ENCODE measurements at places on chromosomes 3 and 15.
A peak's percentile ranks its signal among the peaks of the same experiment; 100 is the strongest.

DNA sequence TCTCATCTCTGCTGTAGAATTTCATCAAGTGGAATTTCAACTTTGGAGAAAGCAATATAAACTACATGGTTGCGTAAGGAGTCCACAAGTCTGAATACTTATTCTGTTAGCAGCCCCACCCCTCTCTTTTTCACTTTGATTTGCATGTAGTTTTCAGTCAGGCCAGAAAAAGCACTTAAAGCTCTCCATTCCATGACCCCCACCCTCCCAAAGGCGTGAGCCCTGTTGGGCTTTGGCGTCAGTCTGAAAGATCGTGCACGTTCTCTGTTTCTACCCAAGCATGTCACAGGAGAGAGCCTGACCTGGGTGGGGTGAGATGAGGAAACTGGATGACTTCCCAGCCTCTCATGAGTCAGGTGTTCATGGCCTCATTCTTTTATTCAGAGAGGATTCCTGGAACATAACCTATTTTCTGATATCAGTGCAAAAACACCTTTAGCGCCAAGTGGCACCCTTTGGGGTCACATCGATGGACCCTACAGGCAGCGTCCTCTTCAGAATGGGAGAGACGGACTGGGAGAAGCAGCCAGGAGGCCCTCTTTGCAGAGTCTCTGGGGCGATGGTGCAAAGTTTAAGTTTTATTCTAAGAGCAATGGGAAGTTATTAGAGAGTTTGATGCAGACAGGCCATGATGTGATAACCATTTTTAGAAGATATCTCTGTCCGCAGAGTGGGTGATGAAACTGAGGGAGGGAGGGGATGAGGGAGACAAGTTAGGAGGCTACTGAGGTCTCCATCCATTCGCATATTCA is 55.8 kb downstream of the LSM3 start:
- no peak for DNase-seq

GRCh38 chr3:23723930-23724329 is 81.8 kb upstream of the UBE2E1 start:
- no peak for DNase-seq

- DNase-seq = no peak
Observed at GRCh38 chr3:109396806-109397205, 59.5 kb upstream of the DPPA4 start.

- DNase-seq = no peak
Observed at GRCh38 chr3:140004271-140004670, 69.3 kb downstream of the CLSTN2 start.

DNA sequence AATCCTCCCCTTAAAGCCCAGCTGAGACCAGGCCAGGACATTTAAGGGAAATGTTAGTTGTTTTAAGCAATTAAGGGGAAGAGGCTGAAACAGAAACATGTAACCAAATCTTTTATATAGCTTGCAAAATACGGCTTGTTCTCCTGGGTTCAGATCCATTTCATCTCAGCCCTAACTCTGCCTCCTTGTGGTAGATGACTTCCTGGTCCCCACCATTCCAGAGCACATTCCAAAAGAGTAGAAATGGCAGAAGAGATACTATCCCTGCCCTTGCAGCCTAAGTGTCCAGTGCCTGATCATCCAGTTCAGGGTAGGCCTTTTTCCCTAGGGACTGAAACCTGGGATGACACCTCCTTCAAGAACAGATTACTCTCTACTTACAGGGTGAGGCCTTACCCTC is 266.2 kb upstream of the VEPH1 start:
- DNase-seq = no peak

GRCh38 chr3:21847005-21847404 is 96.0 kb upstream of the ZNF385D start:
- no peak for DNase-seq

GRCh38 chr3:14798231-14798630 is 20.5 kb upstream of the FGD5 start:
- no peak for DNase-seq

GRCh38 chr15:90872486-90873184 is 4.2 kb downstream of the FURIN start:
- DNase-seq = no peak

- DNase-seq = peak; percentile 16
Observed at GRCh38 chr15:44726136-44726535, 10.2 kb upstream of the TRIM69 start.

DNA sequence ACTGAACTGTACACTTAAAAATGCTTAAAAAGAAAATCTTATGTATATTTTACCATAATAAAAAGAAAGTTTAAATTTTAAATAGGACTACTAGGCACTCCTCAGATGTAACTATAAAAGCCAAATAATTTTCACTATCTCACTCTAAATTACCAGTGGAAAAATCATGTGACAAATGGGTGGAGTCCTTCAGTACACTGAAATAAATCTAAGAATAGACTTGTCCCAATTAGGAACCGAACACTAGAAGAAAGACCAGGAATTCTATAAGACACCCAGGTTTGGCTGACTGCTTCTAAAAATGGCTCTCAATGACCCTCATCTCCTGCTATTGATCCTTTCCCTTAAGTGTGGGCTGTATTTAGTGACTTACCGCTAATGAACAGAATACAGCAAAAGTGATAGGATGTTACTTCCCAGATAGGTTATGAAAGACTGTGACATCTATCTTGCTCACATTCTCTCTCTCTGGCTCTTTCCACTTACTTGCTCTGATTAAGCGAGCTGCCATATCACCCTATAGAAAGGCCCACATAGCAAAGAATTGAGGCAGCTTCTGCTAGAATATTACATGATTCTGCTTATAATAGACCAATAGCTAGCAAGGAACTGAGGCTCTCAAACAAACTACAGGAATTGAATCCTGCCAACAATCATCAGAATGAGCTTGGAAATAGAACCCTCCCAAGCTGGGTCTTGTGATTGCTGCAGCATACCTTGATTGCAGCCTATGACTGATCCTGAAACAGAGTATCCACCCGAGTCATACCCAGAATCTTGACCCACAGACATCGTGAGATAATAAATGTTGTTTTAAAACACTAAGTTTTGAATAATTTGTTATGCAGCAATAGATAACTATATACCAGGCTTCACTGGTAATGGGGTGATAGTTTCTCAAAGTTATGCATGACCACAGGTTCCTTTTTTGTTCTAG is 16.9 kb downstream of the TTBK2 start:
- DNase-seq = no peak

DNA sequence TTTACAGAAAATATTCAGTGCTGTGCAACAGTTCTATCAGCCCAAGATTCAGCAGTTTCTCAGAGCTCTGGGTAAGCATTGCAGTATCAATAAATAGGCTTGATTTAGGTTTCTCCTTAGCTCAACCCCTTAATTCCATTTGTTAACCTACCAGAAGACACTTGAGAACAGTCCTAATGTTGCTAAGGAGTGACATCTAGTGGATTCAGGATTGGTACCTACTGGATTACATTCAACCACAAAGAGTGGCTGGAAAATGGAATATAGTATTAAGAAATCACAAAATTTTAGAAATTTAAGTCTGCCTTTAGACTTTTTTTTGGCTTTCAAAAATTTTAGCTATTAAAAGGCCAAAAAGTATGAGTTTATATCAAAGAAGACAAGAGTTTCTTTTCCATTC is 34.7 kb downstream of the POLG start:
- DNase-seq = no peak

GRCh38 chr15:68205954-68206539 is 915 bp upstream of the CALML4 start:
- no peak for DNase-seq

DNA sequence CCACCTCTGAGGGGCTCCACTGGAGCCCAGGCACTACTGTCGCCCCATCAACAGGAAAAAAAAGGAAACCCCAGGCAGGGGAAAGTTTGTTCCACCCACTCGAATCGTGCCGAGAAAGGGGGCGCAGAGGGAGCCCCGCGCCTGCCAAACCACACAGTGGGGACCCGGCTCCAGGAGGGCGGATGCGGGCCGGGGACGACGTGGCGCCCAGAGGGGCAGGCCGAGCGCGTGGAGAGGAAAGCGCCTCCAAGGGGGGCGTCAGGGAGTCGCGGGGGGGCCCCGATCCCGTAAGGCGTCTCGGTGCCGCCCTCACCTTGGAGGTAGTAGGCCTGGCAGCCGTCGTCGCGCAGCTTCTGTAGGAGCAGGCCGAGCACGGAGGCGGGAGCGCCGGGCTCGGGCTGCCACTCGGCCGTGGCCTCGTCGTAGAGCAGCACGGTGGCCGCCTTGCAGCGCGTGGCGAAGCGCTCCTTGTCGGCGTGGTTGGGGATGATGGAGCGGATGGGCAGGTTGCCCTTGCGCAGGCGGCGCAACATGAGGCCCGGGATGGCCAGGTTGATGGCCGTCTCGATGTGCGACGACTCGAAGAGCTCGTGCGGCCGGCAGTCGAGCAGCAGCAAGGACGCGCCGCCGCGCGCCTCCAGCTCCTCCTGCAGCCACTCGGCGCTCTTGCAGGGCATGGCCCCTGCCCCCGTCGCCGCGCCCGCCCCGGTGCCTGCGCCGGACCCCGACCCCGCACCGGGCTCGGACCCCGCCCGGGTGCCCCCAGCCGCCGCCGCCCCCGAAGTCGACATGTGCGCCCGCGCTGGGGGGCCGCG is 627 bp downstream of the DUSP7 start:
- DNase-seq = peak; percentile 37

DNA sequence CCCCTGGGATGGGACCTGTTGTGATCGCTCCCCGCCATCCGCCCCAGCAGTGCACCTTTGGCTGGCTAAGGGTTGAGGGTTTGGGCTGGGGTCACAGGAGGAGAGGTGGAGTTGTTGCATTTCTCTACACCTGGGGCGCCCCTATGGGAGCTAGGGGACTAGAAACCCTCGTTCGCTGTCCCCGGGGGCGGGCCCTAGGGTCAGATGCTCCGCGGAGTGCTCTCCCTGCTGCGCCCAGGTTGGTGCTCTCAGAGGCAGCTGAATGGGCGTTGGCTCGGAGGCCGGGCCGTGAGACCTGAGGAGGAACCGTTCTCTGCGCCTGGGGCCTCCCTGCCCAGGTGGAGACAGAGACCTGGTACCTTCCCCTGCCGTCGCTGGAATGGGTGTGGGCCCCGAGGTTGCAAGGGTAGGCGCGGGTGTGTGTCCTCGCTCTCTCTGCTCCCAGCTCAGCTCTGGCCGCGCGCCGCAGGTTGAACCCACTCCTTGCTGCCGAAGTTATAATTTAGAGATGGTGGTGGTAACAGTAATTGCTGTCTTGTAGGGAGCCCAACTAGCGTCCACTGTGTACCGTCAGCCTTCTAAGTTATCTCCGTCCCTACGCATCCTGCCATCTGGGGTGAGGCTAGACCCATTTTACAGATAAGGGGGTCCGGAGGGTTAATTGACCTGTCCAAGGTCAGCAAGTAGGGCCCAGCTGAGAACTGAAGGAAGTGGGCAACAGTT is 965 bp downstream of the FLNB start:
- DNase-seq = no peak

GRCh38 chr3:138919325-138919724 is 27.6 kb downstream of the FOXL2 start:
- DNase-seq = no peak

DNA sequence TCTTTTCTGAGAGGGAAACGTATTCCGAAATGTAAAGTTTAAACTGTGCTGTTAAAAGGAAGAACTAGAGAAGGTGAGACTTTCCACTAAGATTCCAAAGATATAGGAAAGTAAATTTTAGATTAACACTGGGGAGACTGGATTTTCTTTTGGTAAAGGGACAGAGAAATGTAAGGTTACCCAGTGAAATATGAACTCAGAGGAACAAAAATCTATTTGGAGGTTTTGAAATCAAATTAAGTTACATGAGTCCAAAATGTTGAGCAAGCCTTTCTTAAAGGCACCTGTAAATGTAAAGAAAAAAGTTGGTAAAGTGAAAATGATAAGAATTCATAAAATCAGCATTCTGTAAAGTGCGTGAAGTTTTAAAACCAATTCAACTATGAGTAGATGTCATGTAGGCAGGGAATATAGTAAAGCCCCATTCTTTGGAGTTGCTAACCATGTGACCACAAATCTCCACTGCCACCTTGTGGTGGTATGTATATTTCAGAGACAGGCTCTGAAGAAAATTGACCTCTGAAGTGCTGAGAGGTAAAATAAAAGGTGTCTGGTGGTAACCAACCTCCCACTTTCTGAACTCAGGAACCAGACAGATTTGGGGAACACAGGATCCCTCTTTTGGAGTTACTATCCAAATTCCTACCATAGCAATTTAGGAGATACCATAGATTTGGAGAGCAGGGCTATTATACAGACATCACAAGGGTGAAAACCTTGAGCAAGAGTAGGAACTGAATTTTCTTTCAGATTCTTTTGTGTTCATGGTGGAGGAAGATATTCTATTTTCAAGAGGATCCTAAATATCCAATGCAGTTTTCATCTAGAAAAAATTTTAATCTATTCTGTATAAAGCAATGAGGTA is 215.3 kb downstream of the ROBO2 start:
- peak; percentile 48 for DNase-seq

GRCh38 chr3:70855149-70855548 is 542.7 kb upstream of the MDFIC2 start:
- no peak for DNase-seq

DNA sequence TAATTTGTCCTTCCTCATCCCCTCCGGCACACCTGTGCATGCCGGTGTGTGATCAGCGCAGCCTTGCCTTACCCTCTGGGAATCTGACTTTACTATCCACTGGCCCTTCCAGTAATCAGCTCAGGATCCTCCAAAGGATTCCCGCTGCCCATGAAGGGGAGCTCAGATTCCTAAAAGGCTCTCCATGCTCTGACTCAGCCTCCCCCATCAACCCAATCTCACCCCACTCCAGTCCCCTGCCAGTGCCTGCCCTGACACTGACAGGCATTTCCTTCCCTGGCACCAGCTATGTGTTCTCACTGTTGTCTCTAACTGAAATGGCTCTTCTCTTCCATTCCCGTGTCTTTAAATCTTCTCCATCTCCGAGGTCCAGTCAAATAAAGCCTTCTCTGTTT is 7.3 kb upstream of the BCL2A1 start:
- no peak for DNase-seq

DNA sequence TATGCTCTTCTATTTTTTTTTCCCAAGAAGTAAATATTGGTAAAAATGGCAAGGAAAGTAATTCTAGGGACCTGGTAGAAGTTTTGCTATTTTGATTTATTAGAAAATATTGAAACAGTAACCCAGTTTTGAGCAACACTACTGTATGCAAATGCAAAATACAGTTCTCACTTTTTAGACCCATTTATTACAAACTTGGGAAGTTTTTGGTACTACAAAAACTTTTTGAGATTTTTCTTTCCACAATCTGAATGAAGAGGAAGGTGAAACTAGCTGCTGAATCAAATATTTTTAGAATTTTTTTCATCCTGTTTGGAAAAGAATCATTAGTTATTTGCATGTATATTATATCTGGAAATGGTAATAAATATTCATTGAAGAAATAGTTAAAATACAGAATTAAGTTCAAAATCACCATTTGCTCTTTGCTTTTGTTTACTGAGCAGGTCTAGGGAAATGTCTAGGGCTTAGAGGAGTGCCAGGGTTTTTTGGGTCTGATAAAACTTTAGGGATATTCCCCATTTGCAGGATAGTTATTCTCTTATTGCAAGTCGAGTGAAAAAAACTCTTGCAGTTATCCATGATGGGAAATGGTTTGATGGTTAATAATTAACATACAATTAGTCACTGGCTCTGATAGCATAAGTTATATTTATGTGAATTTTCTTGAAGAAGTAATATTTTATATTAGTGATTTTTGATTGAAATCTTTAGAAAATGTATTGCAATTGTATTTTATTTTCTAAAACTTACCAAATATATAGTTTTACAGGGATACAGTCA is 47.0 kb downstream of the TCF12 start:
- no peak for DNase-seq

All from AML-193 (cell line).